ENCODE measurements at places on chromosomes 2 and 18.
A peak's percentile ranks its signal among the peaks of the same experiment; 100 is the strongest.

GRCh38 chr18:11055721-11056120, 93.6 kb downstream of the PIEZO2 start:
- DNase-seq: no peak

- no peak for DNase-seq
Observed at GRCh38 chr2:209331291-209331844, 92.5 kb upstream of the MAP2 start.

GRCh38 chr2:137031731-137032130, 266.4 kb downstream of the THSD7B start:
- no peak for DNase-seq

- peak; percentile 54 for DNase-seq
Observed at GRCh38 chr2:216371721-216372702, at the start of gene MARCHF4. Gene MARCHF4 (minus strand): TSS chr2:216372483. CDS start chr2:216370260, 2,223 bp downstream.

DNA sequence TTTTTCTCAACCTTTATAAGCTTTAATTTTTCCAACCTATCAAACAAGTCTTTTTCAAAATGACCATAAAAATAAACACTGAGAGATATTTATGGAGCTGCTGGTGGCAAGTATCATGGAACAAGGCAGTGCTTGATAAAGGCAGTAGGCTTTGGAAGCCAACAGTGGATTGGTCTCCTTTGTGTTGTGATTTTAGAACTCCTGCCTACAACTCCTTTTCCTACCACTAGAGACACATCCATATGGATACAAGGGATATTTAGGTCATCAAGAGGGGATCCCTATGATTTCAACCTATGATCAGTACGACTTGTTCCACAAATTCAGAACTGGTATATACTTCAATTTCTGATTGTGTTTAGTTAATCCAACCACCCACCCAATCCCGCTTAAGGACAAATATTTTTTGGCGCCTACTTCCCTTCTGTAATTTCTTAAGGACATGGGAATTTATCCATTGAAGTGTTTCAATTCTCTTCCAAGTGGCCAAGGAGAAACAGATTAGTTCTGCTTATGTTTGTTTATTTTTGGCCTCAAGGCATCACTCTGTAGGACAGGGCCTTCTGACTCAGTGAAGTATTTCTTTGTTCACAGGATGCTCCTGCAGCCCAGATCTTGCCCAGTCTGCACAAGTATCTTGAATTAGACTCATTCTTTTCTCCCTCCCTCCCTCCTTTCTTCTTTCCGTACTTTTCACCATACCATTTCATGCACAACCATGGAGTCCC, 2119.6 kb upstream of the PIK3C3 start:
- no peak for DNase-seq

DNA sequence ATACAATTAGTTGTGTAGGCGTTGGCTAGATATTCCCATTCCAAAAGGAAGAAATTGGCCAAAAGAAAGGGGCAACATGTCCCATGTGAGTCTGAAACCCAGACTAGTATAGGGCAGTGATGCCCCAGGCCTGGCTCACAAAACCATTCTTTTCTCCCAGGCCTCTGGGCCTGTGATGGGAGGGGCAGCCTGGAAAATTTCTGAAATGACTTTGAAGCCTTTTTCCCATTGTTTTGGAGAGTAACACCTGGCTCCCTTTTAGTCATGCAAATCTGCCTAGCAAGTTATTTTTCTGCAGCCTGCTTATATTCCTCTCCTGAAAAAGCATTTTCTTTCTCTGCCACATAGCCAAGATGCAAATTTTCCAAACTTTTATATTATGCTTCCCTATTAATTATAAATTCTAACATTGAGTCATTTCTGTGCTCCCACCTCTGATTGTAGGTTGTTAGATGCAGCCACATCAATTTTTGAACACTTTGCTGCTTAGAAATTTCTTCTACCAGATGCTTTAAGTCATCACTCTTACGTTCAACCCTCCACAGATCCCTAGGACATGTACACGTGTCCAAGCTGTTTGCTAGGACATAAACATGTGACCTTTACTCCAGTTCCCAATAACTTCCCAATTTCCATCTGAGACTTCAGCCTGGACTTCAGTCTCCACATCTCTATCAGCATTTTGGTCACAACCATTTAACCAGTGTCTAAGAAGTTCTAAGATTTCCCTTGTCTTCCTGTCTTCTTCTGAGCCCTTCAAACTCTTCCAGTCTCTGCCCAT, 76.1 kb upstream of the MC4R start:
- DNase-seq: no peak

DNA sequence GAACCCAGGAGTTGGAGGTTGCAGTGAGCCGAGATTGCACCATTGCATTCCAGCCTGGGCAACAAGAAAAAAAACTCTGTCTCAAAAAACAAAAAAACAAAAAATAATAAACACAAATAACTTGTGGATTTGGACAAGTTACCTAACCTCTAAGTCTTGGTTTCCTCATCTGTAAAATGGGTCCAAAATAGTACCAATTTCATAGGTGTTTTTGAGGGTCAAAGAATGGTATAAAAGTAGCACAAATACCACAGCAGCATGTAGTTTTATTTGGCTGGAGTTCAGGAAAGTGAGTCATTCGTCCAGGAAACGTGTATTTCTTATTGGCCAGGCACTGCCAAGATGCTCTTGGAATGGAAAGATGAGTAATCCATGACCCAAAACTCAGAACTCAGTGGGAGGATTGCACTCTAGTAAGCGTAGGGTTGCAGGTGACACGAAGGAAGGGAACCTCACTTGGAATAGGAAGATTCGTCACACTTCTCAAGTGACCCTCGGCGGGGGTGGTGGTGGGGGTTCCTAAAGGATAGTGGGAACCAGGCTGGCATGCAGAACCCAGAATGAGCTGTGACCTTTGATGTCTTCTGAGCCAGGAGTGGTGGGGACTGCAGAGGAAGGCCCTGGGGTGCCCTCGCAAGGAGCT, 24.4 kb downstream of the GRHL1 start:
- DNase-seq: no peak

- peak; percentile 54 for DNase-seq
Observed at GRCh38 chr2:199739413-199740110, 111.4 kb downstream of the FTCDNL1 start.

GRCh38 chr18:63775166-63775730, at the start of gene SERPINB7:
Gene SERPINB7 (plus strand): TSS chr18:63775418. CDS start chr18:63782373, 6,955 bp downstream.
- no peak for DNase-seq

- DNase-seq: no peak
Observed at GRCh38 chr2:29304399-29305060, 189.3 kb downstream of the CLIP4 start.

DNA sequence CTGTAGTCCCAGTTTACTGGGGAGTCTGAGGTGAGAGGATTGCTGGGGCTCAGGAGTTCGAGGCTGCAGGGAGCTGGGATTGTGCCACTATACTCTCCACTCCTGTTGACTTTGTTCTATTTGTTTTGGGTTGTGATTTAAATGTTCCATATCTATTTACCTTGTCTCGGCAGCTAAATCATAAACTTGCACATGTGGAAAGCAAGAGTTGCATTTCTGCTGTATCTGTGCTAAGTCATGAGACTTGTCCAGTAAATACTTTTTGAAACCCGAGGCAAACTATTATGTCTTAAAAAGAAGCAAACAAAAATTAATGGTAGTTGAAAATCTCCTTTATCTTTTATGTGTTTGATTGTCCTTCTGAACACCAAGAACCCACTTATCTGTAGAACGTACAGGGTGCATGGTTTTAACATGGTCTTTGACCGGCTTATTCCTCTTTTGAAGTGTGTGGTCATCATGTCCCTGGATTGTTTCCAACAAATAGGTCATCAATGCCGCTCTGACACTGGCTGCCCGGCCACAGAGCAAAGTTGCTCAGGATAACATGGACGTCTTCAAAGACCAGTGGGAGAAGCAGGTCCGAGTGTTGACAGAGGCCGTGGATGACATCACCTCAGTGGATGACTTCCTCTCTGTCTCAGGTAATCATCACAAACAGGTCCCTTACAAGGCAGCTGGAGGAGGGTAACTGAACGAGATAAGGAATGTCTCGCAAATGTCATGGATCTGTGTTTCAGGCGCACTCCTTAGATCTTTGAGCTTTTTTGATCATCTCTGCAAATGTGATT, 241.1 kb upstream of the LRRTM1 start:
- DNase-seq: no peak

- no peak for DNase-seq
Observed at GRCh38 chr18:79973517-79973916, 9.1 kb downstream of the HSBP1L1 start.

DNA sequence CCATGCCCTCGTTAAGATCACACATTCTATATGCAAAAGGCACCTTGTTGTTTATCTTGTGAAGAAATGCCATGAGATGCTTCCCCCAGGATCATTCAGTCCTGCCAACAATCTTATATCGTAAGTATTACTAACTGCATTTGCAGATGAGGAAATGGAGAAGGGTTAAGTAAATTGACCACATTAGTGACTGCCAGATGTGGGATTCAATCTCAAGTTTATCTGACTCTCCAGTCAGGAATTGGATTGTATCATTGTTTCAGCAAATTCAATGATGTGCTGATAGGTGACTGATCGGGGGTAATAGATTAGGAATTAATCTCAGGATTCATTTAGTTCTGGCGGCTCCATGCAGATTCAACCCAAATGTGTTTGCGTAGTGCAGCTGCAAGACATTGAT, 106.2 kb downstream of the CNTNAP5 start:
- no peak for DNase-seq

DNA sequence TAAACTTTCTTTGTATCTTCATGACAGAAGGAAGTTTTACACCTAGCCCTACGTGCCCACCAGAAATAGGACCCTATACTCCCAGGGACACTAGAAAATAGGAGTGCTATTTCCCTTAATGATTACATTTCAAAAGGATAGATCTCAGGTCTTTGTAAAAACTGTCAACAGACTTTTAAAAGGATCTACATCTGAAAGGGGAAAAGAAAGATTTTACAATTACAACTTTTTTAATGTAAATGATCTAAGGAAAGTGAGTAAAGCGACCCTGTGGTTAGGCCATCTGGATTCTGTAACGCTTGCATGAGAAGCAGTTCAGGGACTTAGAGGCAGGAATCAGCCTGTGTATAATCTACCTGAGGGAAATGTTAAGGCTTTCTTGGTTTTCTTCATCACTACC, 431.8 kb upstream of the MC4R start:
- DNase-seq: no peak

GRCh38 chr2:41937921-41938708, 109.7 kb upstream of the PKDCC start:
- DNase-seq: no peak

- DNase-seq: no peak
Observed at GRCh38 chr2:108347786-108348185, 30.0 kb upstream of the SULT1C4 start.

- no peak for DNase-seq
Observed at GRCh38 chr18:34707670-34708069, 2.4 kb upstream of the DTNA start.

DNA sequence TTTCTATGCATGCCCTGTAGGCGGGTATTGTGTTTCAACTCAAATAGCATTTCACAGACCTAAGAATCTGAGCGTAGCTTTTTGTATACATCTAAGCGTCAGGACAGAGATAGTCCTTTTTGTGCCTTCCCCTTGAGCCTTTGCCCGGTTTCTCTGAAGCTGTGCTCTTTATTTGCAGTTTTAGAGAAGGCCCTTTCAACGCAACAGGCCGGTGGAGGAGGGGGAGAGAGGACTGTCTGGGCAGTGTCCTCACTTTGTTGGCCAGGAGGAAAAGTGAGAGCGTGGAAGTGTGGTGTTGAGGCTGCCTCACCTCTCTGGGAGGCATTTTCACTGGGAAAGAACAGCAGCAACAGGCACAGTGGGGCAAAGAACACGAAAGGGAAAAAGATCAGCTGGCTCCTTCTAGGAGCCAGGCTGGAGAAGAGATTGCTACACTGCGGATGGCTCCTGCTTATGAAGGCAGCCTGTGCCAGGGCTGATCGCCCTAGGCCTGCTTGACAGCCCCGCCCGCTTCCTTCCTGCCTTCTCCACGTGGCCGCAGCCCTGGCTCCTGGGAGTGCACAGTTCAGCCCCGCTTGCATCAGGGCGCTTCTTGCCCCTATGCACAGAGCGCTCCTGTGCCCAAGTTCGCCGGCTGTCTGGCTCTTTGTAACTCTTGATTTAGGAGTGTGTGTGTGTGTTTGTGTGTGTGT, 195.6 kb upstream of the POU3F3 start:
- DNase-seq: no peak

DNA sequence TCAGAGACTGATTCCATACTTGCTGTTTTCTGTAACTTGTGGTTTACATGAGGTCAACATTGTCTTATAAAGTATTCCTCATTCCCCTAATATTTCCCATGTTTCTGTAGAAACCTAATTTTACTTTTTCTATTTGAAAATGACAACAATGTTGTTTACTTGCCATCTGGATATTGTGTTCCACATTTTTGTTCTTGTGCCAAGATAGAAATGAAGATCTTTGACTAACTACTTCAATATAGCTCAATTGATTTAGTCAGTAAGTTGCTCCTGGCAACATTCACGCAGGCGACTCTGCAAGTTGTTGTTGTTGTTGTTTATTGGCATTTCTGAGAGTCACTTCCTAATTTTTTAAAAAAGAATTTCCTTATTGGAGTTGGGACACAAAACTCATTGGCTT, 69.5 kb downstream of the CAVIN2 start:
- no peak for DNase-seq

GRCh38 chr2:218806346-218806978, 24.5 kb downstream of the CYP27A1 start:
- DNase-seq: no peak

- DNase-seq: no peak
Observed at GRCh38 chr18:79186649-79187048, 117.5 kb downstream of the ATP9B start.

- DNase-seq: no peak
Observed at GRCh38 chr2:15733867-15734673, 142.4 kb downstream of the DDX1 start.

DNA sequence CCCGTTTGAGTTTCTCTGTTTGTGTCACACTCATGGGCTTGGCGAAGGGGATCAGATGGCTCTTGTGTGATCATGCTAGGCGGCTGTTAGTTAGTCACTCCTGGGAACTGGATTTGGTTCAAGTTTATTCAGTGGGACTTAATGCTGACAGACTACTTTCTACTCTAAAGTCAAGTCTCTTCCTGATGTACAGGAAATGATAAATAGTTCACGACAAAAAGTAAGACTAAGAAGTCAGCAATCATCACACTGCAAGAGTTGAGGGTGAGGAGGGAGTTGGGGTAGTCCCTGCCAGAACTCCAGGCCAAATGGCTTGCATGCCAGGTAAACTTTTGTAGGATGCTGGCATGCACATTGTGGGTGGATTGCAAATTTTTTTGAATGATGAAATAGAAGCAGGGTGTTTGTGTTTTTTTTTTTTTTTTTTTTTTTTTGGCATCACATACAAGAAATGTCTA, 25.1 kb upstream of the CCL20 start:
- DNase-seq: no peak

- DNase-seq: no peak
Observed at GRCh38 chr2:128441341-128442052, 122.8 kb upstream of the HS6ST1 start.

- no peak for DNase-seq
Observed at GRCh38 chr18:73662421-73662820, 485.2 kb downstream of the FBXO15 start.

- no peak for DNase-seq
Observed at GRCh38 chr2:18369760-18370159, 190.7 kb downstream of the RDH14 start.

GRCh38 chr2:232816657-232817056, 40.3 kb upstream of the KCNJ13 start:
- DNase-seq: no peak
